ENCODE measurements at places on chromosomes 3 and 15. TPM values are rescaled to one million over a fixed set of nuclear protein-coding genes. Genes with fewer than 3 reads are reported as not detected.

MESP2 gene
- total RNA-seq, result not detected

FSTL1 gene
- 296 TPM for total RNA-seq

PPM1L gene
- total RNA-seq, result 33.5 TPM

PYGO1 gene
- 20.7 TPM for total RNA-seq

KBTBD13 gene
- total RNA-seq, result not detected

GRIP2 gene
- 0.16 TPM for total RNA-seq

HIGD1A gene
- 158 TPM for total RNA-seq

INSYN1 gene
- total RNA-seq, result 6.6 TPM

ZPLD1 gene
- not detected for total RNA-seq

GRCh38 chr3:9862391-9863057, 17.5 kb downstream of the CIDEC start:
- DNase-seq, result peak; percentile 89
- peak overlapping the region; percentile 34 for H3K4me3 ChIP-seq
- H3K27ac ChIP-seq, result peak overlapping the region; percentile 91
- H3K36me3 ChIP-seq, result no peaks in the 10 kb centered on the region
- H3K27me3 ChIP-seq, result no peaks in the 10 kb centered on the region
- H3K4me1 ChIP-seq, result no peaks in the 10 kb centered on the region

- no peaks in the 10 kb centered on the region for H3K36me3 ChIP-seq
- DNase-seq, result no peak
- H3K4me1 ChIP-seq, result no peaks in the 10 kb centered on the region
- H3K27me3 ChIP-seq, result no peaks in the 10 kb centered on the region
- no peak overlapping the region for H3K4me3 ChIP-seq
Observed at GRCh38 chr3:188106887-188107830, 46.8 kb upstream of the LPP start.

DNA sequence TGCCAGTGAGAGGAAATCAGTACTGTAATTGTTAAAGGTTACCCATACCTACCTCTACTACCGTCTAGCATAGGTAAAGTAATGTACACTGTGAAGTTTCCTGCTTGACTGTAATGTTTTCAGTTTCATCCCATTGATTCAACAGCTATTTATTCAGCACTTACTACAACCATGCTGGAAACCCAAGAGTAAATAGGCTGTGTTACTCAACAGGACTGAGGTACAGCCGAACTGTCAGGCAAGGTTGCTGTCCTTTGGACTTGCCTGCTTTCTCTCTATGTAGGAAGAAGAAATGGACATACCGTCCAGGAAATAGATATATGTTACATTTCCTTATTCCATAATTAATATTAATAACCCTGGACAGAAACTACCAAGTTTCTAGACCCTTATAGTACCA, 265.5 kb downstream of the NR2F2 start:
- no peak overlapping the region for H3K4me3 ChIP-seq
- DNase-seq, result no peak
- no peaks in the 10 kb centered on the region for H3K27me3 ChIP-seq
- H3K36me3 ChIP-seq, result no peaks in the 10 kb centered on the region
- H3K4me1 ChIP-seq, result no peaks in the 10 kb centered on the region

DNA sequence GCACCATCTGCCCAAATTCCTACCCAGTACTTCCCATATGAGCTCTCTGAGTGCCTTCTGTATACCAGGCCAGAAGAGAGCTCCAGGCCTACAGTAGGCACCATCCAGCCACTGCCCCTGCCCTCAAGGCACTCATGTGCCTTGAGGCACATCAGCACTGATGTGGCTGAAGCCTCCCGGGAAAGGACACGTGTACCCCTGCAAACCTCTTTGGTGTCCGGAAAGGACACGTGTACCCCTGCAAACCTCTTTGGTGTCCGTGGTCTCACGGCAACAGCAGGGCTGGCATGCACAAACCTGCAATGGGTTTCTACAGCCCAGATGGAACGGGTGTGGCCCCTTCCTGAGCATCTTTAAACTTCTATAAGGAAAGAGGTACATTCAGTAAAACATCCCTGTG, 209.4 kb upstream of the IGF1R start:
- no peak overlapping the region for H3K4me3 ChIP-seq
- no peaks in the 10 kb centered on the region for H3K4me1 ChIP-seq
- H3K27ac ChIP-seq, result no peak overlapping the region
- no peaks in the 10 kb centered on the region for H3K36me3 ChIP-seq
- DNase-seq, result no peak

- H3K27me3 ChIP-seq, result no peaks in the 10 kb centered on the region
- H3K4me1 ChIP-seq, result peaks cover 6% of the 10 kb centered on the region
- H3K27ac ChIP-seq, result no peak overlapping the region
- no peak for DNase-seq
- H3K4me3 ChIP-seq, result no peak overlapping the region
Observed at GRCh38 chr3:44987332-44987731, 11.3 kb downstream of the EXOSC7 start.

- H3K4me1 ChIP-seq, result peaks cover 21% of the 10 kb centered on the region
- peak within 1 kb of the TSS; percentile 54 for H3K4me3 ChIP-seq
- no peaks in the 10 kb centered on the region for H3K36me3 ChIP-seq
Observed at GRCh38 chr3:77039606-77040171, at the start of gene ROBO2. ROBO2 (plus strand) TSS chr3:77040099; CDS start chr3:77040786, 687 bp downstream.

DNA sequence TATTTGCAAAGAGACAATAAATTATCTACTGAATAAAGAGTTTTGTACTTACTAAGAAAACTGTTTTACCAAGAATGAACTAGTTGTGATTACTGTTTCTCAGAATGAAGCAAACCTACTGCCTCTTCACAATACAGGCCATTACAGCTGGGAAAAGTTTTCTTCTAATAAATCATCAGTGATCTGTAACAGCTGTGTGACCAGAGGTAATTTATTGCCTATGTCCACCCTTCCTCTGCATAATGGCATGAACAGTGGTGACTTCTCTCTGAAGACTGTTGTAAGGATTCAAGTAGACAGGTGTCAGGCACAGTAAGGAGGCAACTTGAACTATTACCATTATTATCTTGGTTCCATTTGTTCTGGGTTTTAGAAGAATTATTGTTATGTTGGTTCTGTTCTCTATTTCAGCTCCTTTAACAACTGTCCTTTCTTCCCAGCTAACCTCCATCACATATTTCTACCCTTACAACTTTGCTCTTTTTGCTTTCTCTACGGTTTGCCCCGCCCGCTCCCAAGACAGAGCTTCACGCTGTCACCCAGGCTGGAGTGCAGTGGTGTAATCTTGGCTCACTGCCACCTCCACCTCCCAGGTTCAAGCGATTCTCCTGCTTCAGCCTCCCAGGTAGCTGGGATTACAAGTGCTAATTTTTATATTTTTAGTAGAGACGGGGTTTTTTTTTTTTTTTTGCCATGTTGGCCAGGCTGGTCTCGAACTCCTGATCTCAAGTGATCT, 51.5 kb downstream of the PRKAR2A start:
- no peak for DNase-seq
- H3K27ac ChIP-seq, result no peak overlapping the region
- no peaks in the 10 kb centered on the region for H3K4me1 ChIP-seq
- no peaks in the 10 kb centered on the region for H3K36me3 ChIP-seq
- no peak overlapping the region for H3K4me3 ChIP-seq
- no peaks in the 10 kb centered on the region for H3K27me3 ChIP-seq

- no peak for DNase-seq
- no peaks in the 10 kb centered on the region for H3K4me1 ChIP-seq
- H3K36me3 ChIP-seq, result no peaks in the 10 kb centered on the region
- H3K27me3 ChIP-seq, result no peaks in the 10 kb centered on the region
- H3K27ac ChIP-seq, result no peak overlapping the region
Observed at GRCh38 chr3:170553788-170554757, 31.8 kb downstream of the SLC7A14 start.

GRCh38 chr3:36060950-36061349, 319.4 kb upstream of the STAC start:
- no peaks in the 10 kb centered on the region for H3K36me3 ChIP-seq
- H3K27me3 ChIP-seq, result no peaks in the 10 kb centered on the region
- H3K4me3 ChIP-seq, result no peak overlapping the region
- no peaks in the 10 kb centered on the region for H3K4me1 ChIP-seq
- H3K27ac ChIP-seq, result no peak overlapping the region

GRCh38 chr3:43268636-43269035, 17.7 kb upstream of the SNRK start:
- no peaks in the 10 kb centered on the region for H3K36me3 ChIP-seq
- DNase-seq, result no peak
- H3K4me1 ChIP-seq, result no peaks in the 10 kb centered on the region
- H3K27me3 ChIP-seq, result no peaks in the 10 kb centered on the region
- no peak overlapping the region for H3K4me3 ChIP-seq
- no peak overlapping the region for H3K27ac ChIP-seq

- no peaks in the 10 kb centered on the region for H3K27me3 ChIP-seq
- H3K27ac ChIP-seq, result no peak overlapping the region
- no peaks in the 10 kb centered on the region for H3K4me1 ChIP-seq
Observed at GRCh38 chr3:141853081-141853601, 23.3 kb upstream of the ATP1B3 start.

GRCh38 chr3:107913701-107914100, 177.1 kb downstream of the CD47 start:
- H3K36me3 ChIP-seq, result no peaks in the 10 kb centered on the region
- no peak overlapping the region for H3K4me3 ChIP-seq
- no peaks in the 10 kb centered on the region for H3K27me3 ChIP-seq
- H3K4me1 ChIP-seq, result no peaks in the 10 kb centered on the region

DNA sequence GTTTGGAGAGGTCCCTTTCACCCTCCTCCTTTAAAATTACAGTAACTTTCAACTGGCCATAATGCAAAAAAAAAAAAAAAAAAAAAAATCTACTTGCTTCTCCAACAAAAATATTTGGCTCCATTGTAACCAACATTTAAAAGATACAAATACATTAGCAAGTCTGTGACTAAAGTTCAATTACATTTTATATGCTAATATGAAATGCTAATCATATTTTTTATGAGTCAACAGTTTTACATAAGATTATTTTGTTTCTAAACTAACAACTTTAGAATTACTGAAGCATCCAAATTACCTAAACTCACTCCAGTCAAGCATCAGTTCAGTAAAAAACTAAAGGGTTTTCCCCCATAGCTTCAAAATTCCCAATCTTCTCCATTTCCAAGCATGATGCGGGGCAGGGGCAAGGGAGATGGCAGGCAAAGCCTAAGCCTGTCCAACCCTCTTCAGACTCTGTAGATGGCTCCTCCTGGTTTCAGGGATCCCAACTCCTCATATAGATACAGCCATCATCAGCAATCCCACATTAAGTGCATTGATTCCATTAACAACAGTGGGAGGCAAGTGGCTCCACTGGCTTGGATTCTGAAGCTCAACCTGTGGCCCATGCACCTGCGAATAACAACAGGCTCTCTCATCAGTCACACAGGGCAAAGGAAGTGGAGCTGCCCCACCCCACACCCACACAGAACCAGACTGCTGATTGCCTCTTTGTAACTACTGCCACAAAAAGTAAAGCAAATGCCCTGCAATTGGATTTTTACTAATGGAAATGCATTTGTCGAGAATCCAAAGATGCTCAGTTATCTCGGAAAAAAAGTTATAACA, 15.0 kb downstream of the SFMBT1 start:
- no peak overlapping the region for H3K4me3 ChIP-seq
- no peak overlapping the region for H3K27ac ChIP-seq
- peaks cover 3% of the 10 kb centered on the region for H3K4me1 ChIP-seq
- H3K27me3 ChIP-seq, result no peaks in the 10 kb centered on the region
- no peaks in the 10 kb centered on the region for H3K36me3 ChIP-seq

DNA sequence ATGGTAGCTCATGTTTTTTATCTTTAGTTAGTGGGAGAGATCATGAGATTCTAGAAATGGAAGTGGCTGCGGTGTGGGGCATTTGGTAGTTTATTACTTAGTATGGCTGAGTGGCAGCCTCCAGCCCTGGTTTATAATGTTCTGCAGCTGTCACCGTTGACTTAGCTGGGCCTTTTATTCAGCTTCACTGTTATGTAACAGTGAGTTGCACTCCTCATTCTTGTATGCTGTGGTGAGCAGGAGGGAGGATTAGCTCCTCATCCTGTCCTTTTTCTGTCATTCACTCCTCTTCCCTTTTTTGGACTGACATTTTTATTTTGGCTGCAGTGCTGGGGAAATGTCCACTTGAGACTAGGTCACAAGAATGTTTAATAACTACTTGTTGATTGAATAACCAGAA, 29.5 kb downstream of the RAD54L2 start:
- H3K27ac ChIP-seq, result no peak overlapping the region
- no peaks in the 10 kb centered on the region for H3K27me3 ChIP-seq
- peaks cover 4% of the 10 kb centered on the region for H3K36me3 ChIP-seq
- H3K4me3 ChIP-seq, result no peak overlapping the region

DNA sequence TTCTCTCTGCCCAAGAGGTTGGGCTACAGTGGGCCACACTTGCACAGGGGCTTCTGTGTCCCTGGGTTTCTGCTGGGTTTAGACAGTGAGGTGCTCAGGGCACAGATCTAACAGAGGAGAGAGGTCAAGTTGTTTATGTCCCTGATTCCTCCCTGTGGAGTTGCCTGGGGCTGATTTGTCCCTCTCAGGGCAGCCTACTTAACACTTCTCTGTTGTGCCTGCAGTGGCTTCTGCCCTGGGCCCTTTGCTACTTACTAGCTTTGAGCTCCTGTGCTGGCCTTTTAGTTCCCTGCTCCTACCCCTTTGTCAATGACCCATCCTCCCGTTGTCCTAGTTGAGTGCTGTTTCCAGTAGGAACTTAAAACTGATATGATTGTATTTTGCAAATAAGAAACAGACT, 114.0 kb upstream of the RGMA start:
- no peak overlapping the region for H3K4me3 ChIP-seq
- no peak overlapping the region for H3K27ac ChIP-seq
- H3K4me1 ChIP-seq, result no peaks in the 10 kb centered on the region
- no peak for DNase-seq
- H3K27me3 ChIP-seq, result no peaks in the 10 kb centered on the region

- H3K4me3 ChIP-seq, result no peak overlapping the region
- H3K27me3 ChIP-seq, result no peaks in the 10 kb centered on the region
- H3K4me1 ChIP-seq, result peaks cover 54% of the 10 kb centered on the region
- peak overlapping the region; percentile 80 for H3K27ac ChIP-seq
Observed at GRCh38 chr3:4582624-4583023, 89.5 kb downstream of the ITPR1 start.

DNA sequence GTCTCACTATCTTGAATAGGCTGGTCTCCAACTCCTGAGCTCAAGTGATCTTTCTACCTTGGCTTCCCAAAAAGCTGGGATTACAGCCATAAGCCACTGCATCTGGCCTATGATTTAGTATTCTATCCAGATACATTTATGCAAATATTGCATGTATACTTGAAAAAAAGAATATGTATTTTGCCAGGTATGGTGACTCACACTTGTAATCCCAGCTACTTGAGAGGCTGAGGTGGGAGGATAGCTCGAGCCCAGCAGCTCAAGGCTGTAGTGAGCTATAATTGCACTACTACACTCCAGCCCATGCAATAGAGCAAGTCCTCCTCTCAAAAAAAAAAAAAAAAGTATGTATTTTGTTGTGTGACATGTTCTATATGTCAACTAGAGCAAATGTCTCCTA, 54.4 kb downstream of the SLC15A2 start:
- H3K27me3 ChIP-seq, result no peaks in the 10 kb centered on the region
- no peak overlapping the region for H3K4me3 ChIP-seq
- DNase-seq, result no peak
- no peak overlapping the region for H3K27ac ChIP-seq
- H3K4me1 ChIP-seq, result no peaks in the 10 kb centered on the region

GRCh38 chr3:37456781-37457180, 282.4 kb upstream of the LRRFIP2 start:
- H3K36me3 ChIP-seq, result no peaks in the 10 kb centered on the region
- H3K27ac ChIP-seq, result peak overlapping the region; percentile 91

DNA sequence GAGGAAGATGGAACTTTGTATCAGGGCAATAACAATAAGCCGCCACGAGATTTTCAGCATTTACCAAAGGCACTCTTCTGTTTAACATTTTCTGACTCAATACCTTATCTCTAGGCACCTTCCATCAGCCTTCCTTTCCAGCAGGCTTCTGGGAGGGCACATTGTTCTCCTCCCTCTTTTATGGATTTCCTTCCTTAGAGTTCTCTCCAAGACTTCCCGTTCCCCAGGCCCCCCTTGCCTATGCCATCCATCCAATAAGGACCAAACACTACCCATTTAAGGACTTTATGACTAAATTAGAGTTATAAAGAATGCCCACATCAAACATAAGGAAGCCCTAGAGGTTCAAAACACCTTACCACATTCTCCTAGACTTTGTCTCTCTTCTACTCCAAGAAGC, 71.0 kb upstream of the ACP3 start:
- H3K27me3 ChIP-seq, result no peaks in the 10 kb centered on the region
- no peaks in the 10 kb centered on the region for H3K36me3 ChIP-seq

All from sigmoid colon (tissue), 7 donors.